Osteocyte (in vitro differentiated cells): ENCODE measurements at places on chromosomes 12 and 14. TPM values are rescaled to one million over a fixed set of nuclear protein-coding genes. Genes with fewer than 3 reads are reported as not detected.
A peak's percentile ranks its signal among the peaks of the same experiment; 100 is the strongest.

Gene RTL1
- total RNA-seq, result not detected in 2 replicates

Gene KRT80
- total RNA-seq, result 9.2 and 9.9 TPM in 2 replicates

GRCh38 chr12:54526812-54527630 lies 22.4 kb upstream of the PDE1B start:
- no peak for DNase-seq

DNA sequence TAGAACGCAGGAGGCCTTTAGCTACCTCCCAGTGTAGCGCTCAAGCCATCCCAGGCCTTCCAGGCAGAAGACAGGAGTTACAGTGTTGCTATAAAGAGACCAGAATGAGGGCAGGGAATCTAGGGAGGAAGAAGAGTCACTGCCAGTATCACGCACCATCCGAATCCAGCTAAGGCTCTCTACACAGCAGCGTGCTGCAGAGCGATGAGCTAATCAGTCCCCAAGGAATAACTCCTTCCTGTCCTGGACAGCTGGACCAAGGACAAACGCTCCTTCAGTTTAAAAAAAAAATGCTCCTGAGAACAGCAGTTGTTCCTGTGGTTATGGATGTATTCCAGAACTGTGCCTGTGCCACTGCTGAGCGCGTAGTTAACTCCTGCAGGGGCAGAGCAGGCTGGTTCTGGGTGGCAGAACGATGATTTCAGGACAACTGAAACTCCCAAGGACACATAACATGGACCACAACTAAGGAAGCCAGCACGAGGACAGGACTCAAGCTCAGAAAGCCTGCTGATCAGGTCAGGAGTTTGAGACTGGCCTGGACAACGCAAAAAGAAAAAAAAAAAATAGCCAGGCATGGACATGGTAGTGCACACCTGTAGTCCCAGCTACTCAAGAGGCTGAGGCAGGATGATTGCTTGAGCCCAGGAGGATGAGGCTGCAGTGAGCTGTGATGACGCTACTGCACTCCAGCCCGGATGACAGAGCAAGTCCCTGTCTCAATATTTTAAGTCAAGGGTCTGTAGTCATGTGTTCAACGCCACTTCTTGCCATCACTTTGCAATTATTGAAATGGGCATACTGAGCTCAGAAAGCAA lies 2.6 kb downstream of the IFFO1 start:
- DNase-seq, result no peak

Gene TGFB3
- total RNA-seq, result 176 and 190 TPM in 2 replicates

GRCh38 chr12:104551313-104551931 lies 94.7 kb downstream of the CHST11 start:
- no peak for DNase-seq

- no peak for DNase-seq
Observed at GRCh38 chr12:119589097-119589496, 4.5 kb upstream of the TMEM233 start.

- DNase-seq, result no peak
Observed at GRCh38 chr14:100604709-100605108, 17.5 kb upstream of the BEGAIN start.

DNA sequence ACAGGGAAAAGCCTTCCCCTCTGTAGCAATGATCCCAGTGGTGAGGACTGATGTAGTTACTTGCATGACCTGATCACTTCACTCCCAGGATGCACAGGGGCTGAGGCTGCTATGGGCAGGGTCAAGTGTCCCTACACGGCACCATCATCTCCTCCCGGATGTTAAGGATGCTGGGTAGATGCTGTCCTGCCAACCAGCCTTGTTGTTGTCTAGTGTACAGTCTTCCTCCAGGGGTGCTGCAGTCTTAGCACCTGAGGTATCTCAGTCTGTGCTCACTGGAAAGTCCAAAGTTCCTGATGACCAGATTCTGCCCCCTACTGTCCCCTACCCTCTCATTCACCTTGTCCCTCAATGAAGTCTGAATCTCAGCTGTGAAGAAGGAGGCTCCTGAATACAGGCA lies 20.1 kb downstream of the CPM start:
- DNase-seq, result no peak

DNA sequence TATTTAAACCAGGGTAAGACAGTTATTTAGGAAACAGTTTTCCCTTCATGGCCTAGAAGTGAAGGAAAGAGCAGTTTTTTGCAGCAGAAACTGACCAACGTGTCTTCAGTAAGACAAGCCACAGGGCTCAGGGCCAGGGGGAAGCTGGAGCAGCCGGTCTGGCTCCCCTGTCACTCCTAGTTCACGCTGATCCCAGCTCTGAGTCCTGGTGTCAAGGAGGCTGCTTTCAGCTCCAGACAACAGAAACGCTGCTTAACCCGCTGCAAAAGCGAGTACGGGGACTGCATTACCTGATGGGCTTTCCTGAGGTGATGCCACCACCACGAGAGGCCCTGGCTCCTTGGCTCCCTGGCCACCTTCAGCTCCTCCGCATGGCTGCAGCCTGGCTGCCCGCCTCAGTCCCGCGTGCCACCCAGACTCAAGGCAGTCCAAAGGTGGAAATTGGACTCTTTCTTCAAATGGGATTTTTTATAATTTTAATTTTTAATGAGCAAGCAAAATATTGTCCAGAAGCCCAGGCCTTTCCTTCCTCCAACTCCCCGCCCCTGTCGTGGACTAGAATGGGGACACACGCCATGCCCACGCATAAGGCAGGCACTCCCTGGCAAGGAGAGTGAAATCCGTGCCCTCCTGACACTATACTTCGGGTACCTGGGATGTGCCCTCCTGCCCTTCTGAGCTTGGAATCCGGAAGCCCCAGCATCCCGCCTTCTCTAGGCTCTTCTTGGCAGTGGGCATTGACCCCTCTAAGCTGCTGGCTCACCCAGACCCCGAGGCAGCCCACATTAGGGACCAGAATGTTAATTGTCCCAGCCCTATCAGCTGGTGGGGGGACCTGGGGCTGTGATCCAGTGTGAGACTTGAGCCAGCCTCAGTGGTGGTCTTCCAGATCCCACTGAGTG lies 85.0 kb downstream of the PAPOLA start:
- DNase-seq, result peak; percentile 65

GRCh38 chr14:49159081-49159480 lies 427.1 kb downstream of the RPS29 start:
- no peak for DNase-seq

- DNase-seq, result no peak
Observed at GRCh38 chr12:39713552-39713951, 93.9 kb upstream of the ABCD2 start.

GRCh38 chr12:5948696-5949095 lies 3.6 kb upstream of the ANO2 start:
- DNase-seq, result no peak

Gene TMEM132C
- not detected in 2 replicates for total RNA-seq

GRCh38 chr12:121796855-121797751 lies 3.6 kb upstream of the RHOF start:
- no peak for DNase-seq

Gene C12orf42
- not detected in 2 replicates for total RNA-seq

GRCh38 chr14:54474232-54474793 lies 14.5 kb downstream of the GMFB start:
- no peak for DNase-seq

DNA sequence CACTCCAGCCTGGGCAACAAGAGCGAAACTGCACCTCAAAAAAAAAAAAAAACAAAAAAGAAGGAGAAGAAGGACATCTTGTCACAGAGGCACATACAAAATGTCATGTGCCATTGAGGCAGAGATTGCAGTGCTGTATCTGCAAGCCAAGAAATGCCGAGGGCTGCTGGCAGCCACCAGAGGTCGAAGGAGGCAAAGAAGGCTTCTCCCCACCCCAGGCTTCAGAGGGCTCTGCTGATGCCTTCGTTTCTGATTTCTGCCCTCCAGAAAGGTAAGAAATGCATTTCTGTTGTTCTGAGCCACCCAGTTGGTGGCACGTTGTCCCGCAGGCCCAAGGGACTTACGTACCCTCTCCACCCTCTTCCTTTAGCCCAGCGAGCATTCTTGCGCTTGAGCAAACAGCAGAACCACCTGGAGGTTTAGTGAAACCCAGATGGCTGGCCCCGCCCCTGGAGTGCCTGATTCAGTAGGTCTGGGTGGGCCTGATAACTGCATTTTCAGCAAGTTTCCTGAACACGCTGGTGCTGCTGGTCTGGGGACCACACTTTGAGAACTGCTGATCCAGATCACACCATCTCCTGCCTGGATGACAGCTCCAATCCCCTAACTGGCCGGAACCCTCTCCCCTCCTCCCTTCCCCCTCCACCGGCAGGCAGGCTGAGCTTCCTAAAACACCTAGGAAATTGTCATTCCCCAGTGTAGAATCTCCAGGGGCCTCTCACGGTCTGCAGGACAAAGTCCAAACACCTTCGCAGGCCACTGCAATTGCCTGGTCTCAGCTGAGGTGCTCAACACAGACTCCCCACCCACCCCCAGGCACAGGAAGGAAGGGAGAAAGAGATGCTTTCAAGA lies 21.1 kb upstream of the SCARB1 start:
- no peak for DNase-seq

Gene HRK
- 0.10 TPM in 1 of 2 replicates, not detected in the other for total RNA-seq

Gene NANOG
- 0.08 and 0.50 TPM in 2 replicates for total RNA-seq

- DNase-seq, result no peak
Observed at GRCh38 chr12:120689397-120690082, 2.6 kb downstream of the MLEC start.

DNA sequence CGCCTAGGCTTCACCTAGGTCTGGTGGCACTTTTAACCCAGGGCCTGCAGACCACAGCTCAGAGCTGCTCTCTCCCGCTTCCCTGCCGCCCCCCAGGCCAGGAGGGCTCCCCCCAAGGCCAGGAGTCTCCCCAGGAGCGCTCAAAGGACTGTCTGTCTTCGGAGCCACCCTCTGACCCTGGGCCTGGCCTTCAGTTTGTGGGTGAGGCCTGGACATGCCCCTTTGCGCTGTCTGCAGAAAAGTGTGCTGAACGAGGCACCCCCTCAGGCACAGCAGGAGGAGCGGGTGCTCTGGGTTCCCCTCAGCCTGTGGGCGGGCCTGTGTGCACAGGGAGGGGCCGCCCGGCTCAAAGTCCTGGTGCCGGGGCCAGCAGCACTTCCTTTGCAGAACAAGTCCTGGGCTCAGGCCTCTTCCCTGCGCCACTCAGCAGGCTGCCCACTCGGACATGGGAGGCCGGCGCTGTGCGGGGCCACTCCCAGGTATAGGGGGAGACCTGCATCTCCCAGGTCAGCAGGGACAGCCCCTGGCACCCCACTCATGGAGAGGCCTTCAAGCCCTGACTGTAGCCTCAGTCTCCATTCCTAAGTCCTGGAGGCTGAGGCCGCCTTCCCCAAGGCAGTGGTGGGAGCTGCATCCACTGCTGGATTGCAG lies 14.3 kb downstream of the DEGS2 start:
- DNase-seq, result no peak

Gene CIT
- 9.7 and 10.2 TPM in 2 replicates for total RNA-seq

DNA sequence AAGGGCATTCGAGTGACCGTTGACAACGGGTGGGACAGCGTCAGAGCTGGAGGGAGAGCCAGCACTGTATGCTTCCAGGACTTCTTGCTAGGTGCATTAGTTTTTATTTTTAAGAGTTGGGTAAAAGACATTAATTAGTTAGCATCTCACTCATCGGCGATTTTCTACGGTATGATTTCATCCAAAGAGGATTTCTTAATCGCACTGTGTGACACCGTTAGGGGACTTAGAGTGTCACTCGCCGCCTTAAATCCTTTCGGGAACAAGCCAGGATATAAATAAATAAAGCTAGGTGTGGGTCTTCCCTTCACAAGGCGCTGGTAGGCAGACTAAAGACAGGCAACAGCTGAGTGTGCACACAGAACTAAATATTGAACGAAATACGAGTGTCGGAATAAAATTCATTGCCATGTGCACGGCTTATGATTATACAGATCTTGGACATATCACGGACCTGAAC lies 869 bp upstream of the NOVA1 start:
- no peak for DNase-seq

DNA sequence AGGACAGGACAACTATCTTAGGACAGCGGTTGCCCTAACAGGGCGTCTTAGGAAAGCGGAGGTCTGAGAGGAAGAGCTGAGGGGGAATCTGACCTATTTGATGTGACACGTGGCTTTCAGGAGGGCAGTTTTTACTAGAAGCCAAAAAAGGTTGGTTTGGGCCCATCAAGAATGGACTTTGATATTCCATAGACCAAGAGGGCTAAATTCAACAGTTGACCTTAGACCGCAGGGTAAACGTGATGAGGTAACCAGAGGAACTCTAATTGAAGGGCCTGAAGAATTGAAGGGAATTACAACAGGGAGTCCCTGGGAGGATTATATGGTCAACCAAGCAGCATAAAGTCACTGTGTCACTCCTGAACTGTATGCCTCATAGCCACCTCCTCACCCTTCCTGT lies 11.5 kb downstream of the C1S start:
- no peak for DNase-seq

Gene BCL7A
- total RNA-seq, result 10.0 and 11.8 TPM in 2 replicates

DNA sequence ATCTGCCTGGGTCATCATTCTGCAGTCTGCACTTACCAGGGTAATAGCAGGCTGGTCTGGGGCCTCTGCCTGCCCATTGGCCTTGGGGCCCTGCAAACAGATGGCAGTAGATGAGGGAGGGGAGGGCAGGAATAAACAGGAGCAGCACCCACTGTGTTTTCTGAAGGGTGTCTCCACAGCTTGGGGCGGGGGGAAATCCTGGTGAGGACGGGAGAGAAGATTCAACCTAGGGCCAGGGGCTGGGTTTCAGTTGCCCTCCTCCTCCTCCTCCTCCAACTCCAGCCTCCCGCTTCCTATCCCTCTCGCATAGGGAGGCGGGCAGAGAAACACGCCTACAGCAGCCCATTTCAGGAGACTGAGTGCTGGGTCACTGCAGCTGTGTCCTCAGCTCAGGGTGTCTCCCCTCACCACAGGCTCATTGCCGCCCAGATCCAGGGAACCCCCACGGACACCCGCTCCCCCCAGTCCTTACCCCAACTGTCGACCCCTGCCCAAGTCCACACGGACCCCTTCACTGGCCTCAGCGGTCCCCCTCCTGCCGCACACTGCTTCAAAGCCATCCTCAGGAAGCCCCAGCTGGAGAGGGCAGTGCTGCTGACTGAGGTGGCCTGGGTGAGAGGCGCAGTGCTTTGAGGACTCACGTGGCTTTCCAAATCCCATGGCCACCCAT lies 9.1 kb upstream of the KRT80 start:
- DNase-seq, result no peak
